ENCODE measurements at places on chromosomes 2 and 18.

DNA sequence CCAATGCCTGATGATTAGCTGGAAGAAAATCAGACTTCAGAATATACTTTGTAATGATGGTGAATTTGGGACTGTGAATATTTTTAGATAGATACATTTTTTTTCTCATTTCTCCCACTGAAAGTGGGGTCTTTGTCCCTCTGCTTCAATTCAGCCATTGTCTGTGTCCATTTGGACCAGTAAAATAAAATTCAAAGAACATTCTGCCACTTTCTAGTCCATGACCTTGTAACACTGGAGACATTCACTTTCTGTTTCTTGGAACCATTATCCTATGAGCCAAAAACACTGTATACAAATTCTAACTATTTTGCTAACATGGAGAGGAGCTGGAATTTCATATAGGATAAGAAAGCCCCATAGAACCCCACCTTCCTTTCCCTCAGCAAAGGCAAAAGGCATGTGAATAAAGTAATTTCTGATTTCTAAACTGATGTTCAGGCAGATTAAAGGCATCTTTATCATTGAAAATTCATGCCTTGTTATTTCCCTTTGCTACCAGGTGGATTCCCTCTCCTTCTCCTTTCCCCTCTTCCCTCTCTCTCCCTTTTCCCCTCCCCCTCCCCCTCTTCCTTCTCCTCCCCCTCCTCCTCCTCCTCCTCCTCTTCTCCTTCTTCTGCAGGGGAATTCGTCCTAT is 2010.4 kb upstream of the LRRTM1 start:
- no peak for DNase-seq

- no peak for DNase-seq
Observed at GRCh38 chr2:43191947-43192516, 34.4 kb downstream of the ZFP36L2 start.

DNA sequence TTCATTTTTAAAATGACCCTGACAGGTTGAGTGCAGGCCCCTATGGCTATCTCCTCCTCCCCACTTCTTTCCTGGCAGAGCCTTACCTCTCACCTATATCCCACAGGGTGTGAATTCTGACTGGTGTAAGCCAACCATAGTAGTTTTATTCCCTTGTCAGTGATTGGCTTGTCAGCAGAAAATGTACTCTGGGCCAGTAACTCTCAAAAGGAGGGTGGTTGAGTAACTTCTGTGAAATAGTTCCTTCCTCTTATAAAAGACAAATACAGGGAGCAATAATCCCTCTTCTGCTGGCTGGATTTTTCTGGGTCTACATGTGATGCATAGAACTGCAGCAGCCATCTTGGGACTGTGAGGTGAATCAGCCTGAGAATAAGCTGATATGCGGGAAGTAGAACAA is 83.4 kb downstream of the RAPH1 start:
- no peak for DNase-seq

GRCh38 chr2:15580451-15580850 is 11.2 kb upstream of the DDX1 start:
- DNase-seq = no peak

DNA sequence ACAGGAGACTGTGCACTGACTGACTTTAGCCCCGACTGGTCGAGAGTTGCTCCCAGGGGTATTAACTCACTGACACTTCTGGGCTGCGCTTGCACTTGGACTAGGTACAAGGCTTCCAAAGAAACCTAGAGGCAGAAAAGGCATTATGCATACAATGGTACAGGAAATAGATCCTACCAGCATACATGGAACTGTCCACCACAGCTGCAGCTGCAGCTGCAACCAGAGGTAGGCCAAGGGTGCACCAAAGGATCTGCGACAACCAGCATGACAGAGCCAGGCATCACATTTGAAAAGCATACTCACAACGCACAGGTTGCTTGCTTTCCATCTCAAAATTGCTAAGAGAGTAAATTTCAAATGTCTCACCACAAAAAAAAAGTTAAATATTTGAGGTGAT is 22.6 kb upstream of the PGAP1 start:
- no peak for DNase-seq

DNA sequence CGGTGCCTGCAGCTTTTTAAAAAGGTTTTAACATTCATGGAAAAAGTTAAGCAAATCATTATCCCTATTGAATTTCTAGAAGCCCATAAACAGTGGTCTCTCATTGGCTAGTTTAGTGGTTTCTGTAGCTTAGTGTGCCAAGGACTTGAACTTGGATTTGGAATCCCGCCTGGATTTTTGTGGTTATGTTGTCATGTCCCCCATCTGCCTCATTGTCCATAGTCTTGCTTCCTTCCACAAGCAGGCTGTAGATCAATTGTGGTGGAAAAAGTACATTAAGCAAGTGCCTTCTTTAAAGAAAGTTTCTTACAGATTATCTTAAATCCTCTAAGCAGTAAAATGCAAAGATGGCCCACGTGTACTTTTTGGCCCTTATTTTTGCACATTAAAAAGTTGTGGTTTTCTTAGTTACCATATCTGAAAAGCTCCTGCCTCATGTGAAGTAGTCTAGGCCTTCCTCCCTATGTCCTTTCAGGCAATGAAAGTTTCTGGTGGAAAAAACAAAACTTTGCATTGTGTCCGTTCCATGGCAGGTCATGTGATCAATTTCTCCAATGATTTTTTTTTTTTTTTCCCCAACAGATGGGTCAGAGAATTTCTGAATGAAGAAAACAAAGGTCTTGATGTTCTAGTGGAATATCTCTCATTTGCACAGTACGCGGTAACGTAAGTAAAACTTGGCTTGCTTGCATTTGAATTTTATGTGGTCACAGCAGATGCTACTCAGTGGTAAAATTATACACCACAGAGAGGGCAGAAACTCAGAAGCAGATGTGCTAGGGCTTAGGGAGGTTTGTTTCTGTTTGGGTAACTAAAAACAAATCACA is 158.9 kb downstream of the PRPF40A start:
- DNase-seq = no peak

GRCh38 chr2:119481501-119482455 is 42.5 kb downstream of the SCTR start:
- no peak for DNase-seq

DNA sequence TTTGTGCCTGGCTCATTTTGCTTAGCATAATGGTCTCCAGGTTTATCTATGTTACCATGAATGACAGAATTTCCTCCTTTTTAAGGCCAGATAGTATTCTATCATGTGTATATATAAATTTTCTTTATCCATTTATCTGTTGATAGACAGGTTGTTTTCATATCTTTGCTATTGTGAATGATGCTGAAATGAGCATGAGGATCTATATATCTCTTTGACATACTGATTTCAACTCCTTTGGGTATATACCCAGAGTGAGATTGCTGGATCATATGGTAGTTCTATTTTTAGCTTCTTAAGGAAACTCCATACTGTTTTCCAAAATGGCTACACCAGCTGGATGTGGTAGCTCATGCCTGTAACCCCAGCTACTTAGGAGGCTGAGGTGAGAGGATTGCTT is 86.4 kb upstream of the LTBP1 start:
- DNase-seq = no peak

DNA sequence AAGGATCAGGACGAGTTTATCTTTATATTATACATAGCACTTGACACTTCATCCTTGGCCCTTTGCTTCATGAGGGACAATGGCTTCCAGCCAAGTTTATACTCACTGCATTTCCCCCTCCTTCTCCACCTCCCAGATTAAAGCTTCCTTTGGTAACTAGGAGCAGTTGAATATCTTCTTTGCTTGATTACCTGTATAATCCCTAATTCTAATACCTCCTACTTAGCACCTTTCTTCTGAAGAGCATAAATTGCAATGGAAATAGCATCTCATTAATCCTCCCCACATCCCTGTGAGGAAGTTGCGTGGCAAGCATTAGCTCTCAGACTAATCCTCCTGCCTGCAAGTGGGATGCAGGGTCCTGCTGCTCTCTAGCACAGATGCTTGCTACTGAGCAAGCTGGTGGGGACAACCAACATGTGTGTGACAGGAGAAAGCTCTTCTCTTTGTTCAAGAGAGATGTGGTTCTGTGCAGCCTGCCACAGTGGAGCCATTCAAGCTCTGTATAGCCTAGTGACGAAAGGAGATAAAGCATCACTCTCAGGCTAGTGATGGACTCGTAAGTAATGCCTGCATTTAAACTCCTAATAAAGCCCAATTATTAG is 19.1 kb downstream of the KLHL14 start:
- no peak for DNase-seq

GRCh38 chr2:45256173-45256866 is 247.1 kb upstream of the SIX2 start:
- no peak for DNase-seq

GRCh38 chr2:241951920-241952319 is 82.4 kb downstream of the RTP5 start:
- no peak for DNase-seq

DNA sequence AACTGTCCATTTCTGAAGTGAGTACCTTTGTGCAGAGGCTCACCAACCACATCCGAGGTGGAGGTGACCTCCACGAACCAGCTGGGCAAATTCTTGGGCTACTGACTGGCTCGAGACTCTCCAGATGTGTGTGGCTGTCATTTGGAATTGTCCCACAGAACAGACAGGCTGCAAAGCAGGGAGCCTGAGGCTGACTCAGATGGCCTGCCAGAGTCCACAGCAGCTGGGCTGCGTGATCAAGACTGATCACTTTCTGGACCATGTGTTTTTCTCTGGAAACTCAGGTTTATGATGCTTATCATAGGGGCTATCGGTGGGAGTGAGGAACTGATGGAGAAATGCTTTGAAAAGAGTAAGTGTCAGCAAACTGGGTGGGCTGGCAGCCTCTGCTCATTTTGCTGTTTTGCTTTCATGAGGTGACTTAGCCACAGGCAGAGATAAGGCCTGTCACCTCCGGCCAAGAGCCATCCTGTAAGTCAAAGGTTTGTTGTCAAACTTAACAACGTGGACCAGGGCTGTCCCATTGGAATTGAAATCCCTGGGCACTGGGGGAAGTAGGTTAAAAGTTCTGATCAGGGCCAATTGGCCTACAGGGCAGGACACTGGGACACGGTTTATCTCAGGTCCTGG is 120.4 kb downstream of the LIPG start:
- no peak for DNase-seq

GRCh38 chr18:47911877-47912276 is 18.6 kb downstream of the SMAD2 start:
- DNase-seq = no peak

GRCh38 chr2:58527647-58528046 is 286.5 kb upstream of the FANCL start:
- no peak for DNase-seq

DNA sequence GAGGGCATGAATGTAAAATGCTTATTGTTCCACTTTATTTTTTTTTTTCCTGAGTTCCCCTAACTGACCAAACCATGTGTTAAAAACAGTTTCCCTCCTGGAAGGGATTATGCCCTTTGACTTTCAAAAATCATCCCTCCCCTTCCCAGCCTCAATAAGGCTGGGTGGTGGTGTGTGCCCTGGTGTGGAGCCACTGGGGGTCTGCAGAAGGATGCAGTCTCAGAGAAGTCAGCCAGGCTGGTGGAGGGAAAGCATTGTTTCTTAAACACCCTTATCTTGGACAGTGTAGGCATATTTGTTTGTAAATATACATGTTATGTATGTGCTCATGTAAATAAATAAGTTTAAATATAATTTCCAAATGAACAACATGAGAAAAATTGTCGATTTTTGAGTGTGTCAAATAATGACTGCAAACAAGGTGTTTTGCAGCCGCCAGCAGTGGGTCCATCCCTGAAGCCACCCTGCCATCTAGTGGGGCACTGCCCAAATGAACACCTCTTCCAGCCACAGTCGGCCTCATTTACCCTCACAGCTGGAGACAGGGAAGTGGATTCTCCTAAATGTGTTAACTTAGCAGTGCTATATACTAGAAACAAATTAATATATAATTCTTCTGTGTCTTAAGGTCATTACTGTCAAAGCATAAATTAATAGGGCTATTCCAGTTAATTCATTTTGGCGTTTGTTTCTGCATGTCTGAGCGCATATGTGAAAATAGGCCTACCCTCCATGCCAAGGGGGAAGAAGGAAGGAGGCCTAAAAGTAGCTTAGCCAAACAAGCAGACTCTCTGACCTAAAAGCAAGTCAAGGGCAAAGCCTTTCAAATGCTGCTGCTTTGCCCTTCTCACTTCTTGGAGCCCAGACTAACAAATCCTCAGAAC is 209.6 kb upstream of the PIK3C3 start:
- no peak for DNase-seq

DNA sequence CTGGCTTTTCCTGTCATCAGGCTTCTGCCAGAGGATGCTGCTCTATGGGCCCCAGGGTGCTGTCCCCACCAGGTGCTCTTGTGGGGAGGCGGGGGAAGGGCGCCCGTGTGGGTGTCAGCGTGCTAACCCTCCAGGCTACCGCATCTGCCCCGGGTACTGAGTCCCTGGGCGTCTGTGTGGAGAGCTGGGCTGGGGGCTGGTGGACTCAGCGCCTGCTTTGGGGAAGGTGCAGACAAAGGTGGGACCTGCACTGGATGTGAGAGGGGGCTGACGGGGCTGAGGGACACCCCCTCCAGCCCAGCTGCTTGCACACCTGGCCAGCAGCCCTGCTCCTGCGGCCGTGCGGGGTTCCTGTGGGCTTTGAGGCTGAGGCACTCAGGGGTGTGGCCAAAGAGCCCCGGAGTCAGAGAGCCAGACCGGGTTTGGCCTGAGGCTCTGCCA is 120.7 kb upstream of the PXDN start:
- no peak for DNase-seq

DNA sequence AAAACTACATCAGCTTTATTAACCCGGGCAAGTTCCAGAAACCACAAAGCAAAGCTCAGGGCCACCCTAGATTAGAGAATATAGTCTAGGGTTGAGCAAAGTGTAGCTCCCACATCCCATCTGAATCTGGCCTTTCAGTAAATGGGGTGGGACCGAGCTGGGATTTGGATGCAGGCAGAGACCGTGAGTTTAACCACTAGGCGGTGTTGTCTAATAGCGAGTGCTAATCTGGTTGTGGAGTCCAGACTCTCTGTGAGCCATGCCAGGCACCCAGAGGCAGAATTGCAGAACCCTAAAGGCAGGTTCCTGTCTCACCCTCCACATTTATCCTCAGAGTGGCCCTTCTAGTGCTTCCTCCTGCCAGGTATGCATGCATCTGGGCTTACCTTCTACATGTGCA is 435.9 kb downstream of the TSN start:
- DNase-seq = no peak

GRCh38 chr2:10164601-10165000 is 42.1 kb downstream of the RRM2 start:
- no peak for DNase-seq

DNA sequence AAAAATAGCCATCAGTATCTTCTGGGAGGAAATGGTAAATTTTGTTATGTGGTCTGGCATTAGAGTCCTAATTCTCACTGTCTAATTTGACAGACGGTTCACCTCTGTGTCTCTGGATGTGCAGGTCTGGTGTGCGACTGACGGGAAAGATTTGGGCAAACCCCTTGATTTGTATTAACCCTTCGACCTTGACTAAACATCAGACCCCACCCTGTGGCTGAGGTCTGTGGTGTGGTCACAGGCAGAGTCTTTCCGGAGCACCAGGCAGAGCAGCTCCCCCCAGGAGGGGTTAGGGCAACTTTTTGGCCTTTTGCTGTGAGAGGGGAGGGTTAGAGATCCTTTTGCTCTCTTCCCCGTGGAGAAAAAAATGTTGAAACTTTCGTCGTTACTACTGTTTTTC is 6.4 kb downstream of the TWIST2 start:
- DNase-seq = no peak

- DNase-seq = no peak
Observed at GRCh38 chr18:41075212-41075611, 879.8 kb upstream of the PIK3C3 start.
